ENCODE measurements at places on chromosomes 1 and 21.
A peak's percentile ranks its signal among the peaks of the same experiment; 100 is the strongest.

GRCh38 chr1:37513795-37514349 is 694 bp downstream of the MEAF6 start:
- peak; percentile 45 for DNase-seq

GRCh38 chr1:29708796-29709703 is 472.7 kb downstream of the PTPRU start:
- DNase-seq: no peak

DNA sequence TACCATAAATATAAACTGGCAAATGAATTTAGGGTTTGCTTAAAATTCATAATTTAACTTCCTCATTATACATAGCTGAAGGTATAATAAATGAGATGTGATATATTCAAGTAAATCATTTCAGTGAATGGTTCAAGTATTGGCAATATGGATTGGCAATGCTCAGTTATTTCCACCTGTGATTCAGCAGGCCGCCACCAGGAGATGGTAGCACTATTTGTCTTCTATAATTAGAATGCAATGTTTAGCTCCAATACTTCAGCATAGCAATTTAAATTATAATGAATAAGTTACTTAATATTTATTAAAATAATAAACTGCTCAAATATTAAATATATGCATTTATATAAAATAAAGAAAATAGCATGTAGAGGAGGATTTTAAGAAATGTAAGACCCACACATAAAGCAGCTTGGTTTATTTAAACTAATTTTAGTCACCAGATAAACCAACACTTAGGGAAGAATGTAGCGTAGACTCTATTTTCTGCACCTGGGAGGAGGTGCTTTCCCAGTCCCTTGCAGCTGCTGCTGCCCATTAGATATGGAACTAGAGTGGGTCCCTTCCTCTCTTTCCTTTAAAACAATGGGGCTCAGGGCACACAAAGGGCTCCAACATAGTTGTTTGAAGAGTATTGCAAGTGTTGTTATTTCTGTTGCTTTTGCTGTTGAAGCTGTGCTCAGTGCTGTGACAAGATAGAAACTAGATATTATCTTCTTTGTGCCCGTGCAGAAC is 62.1 kb downstream of the PLPPR4 start:
- no peak for DNase-seq

DNA sequence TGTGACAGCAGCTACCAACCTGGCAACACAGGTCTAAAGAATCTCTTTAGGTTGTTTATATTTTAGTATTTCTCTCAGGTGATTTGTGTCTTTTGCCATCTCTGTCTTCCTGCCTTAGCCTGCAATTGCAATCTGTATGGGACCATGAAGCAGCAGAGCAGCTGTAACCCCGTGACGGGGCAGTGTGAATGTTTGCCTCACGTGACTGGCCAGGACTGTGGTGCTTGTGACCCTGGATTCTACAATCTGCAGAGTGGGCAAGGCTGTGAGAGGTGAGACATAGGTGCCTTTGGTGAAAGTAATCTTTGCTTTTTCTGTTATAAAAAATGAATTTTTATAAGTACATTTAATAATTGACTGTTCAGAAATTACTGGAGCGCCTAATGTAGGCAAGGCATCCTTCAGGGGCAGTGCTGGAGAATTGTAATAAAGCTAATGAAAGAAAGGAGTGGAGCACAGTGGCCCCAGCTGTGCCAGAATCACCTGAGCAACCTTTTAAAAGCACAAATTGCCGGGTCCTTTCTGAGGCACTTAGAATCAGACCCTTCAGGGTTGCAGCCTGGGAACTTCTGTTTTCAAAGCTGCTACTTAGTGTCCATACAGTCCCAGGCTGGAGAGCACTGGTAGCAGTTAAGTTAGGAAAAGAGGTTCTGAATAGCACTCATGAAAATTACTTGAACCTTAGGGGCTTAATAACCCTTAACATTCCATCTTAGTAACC is 60.6 kb upstream of the LAMC2 start:
- DNase-seq: no peak

GRCh38 chr1:196544617-196545016 is 63.6 kb downstream of the KCNT2 start:
- DNase-seq: no peak

- DNase-seq: no peak
Measured at GRCh38 chr1:44644806-44645205, 29.5 kb downstream of the TMEM53 start.

DNA sequence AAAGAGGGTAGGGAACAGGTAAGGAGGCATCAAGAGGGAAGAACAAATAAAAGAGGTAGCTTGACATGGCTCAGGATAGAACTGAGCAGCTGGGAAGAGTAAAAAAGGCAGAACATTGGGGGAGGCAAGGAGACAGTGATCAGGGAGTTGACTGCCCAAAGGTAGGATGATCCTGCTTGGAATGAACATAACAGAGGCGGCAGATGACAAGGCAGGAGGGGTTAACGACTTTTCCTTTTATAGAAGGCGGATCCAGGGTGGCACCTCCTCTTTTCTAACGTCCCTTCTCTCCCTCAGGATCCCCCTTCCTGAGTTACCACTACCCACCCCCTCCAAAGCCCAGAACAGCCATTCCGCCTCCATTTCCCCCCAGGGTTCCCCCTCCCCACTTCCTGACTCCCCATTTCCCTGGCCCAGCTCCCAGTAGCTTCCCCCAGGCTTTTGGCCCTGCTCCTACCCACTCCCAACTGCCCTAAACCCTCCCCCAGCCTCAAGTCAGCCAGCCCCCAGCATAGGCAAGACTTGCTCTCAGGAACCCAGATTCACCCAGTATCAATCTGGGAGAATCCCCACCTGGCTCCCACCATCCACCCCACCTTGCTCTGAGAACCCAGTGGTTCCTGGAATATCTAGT is 769 bp upstream of the ADAMTS4 start:
- DNase-seq: no peak

DNA sequence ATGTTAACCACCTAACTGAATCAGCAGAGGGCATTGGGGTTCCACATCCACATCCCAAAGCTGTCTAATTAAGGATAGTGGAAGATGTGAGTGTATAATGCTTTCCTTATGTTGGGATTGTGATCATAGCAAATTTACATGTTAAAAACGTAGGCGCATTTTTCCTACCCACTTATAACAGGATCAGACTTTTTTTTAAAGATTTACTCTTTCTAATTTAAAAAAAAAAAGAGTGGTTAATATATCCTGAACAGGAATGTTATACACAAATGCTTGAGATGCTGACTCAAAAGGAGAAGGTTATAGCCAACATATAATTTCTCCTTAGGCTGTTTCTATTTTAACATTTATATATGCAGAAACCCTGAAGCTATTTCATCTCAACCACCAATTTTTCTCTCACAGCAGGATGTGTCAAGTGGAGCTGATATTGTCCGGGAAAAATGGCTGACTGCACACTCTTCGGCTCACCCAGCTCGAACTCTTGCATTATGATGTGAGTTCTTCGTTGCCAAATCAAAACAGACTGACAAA is 40.3 kb downstream of the RGS5 start:
- DNase-seq: no peak

- DNase-seq: peak; percentile 93
Measured at GRCh38 chr1:145859491-145860023, 676 bp upstream of the PIAS3 start.

GRCh38 chr1:4494558-4494957 is 159.9 kb upstream of the AJAP1 start:
- no peak for DNase-seq

- no peak for DNase-seq
Measured at GRCh38 chr1:209884665-209885117, 53.3 kb upstream of the SYT14 start.

DNA sequence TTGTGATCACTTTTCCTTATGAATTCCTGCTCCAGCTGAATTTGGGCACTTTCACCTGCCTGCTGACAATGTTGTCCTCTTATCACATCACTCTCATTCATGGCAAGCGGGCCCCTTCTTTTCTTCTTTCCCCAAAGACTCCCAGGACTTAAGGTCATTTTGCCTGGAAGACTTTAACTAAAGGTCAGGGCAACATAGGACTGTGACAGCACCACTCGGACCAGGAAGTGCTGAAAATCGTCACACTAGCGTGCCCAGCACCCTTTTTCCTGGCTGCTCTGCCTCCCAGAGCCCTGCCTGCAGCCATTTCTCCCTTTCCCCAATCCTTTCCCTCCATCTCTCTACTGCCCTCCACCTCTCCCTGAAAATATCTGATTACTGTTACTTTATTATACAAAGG is 35.4 kb downstream of the CD34 start:
- DNase-seq: no peak

- DNase-seq: no peak
Measured at GRCh38 chr1:246333855-246334254, 173.2 kb downstream of the SMYD3 start.

GRCh38 chr1:153544453-153545066 is 1.0 kb downstream of the S100A4 start:
- no peak for DNase-seq

- no peak for DNase-seq
Measured at GRCh38 chr1:8415526-8416278, 97.8 kb downstream of the SLC45A1 start.

- no peak for DNase-seq
Measured at GRCh38 chr21:41636636-41637630, 129.0 kb upstream of the TMPRSS2 start.

DNA sequence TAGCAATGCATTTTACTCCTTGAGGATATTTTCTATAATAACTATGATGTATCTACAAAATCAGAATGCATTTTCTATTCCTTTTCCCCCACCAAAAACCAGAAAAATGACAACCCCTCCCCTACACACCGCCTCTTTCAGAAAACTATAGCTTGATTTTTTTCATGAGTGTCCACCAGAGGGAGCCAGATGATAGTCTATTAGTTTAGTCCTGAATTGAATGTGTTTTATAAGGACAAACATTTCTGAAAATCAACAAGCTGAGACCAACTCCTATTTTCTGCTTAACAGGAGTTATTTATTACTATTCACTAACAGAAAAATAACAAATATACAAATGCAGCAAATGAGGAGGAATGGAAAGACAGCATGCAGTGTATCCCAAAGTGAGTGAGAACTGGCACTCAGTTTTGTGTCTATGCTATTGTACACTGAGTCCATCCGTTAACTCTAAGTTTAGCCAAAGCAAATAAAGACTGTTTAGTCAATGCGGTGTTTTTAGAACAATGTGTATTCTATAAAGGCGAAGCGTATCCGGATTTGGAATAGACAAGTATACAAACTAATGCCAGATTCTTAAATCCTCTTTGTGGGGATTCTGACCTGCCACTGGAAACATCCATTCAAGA is 182.6 kb downstream of the VAV3 start:
- DNase-seq: no peak

GRCh38 chr1:94617134-94617805 is 75.7 kb upstream of the F3 start:
- no peak for DNase-seq

DNA sequence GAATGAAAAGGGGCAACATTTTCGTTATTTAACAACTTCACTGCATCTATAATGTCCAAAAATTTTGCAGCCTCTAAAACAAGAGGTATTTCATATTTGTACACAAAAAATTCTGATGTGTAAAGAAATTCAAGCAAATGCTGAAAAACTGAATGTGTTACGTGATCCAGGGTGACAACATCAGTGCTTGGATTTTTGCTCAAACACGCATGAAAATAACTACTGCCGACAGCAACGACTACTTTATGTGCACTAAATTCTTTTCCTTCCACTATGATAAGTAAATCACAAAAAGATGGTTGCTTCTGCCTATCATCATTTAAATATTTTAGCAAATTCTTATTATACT is 53.4 kb upstream of the ASPM start:
- no peak for DNase-seq

GRCh38 chr1:109751531-109752260 is 10.9 kb upstream of the GSTM3 start:
- DNase-seq: peak; percentile 12

GRCh38 chr1:229171934-229172333 is 99.0 kb upstream of the RAB4A start:
- DNase-seq: no peak

DNA sequence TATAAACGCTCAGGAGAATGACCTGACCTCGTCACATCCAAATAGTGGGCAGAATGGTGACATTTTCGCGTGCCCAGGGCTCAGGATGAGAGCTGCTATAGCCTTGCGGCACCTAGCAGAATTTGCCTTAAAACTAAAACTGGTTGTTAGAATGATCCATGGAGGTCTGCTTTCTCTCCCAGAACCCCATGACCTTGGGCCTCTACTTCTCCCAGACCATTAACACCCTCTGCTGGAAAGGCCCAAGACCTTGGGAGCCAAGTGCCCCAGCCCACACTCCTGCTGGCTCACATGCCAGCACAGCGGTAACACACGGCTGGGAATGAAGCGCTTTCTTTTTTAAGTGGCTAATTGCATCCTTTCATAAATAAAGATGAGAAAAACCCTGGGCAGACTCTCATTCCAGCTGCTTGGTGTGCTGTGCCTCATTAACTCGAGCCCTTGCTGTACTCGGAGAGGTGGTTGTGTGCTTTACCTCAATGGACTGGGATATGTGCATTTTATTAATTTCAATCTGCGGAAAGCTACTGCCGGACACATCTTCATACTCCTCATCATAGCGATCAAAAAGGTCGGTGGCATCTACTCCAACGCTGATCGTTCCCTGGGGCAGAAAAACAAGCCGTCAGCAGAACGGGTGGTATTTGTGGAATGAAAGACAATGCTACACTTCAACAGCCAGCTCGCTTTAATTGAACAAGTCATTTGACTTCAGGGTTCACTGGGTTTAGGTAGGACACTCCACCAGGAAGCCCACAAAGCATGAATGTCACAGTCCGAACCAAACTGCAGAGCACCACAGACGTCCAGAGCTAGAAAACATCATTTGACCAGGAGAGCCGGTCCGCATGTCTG is 29.0 kb downstream of the THAP3 start:
- no peak for DNase-seq

GRCh38 chr1:247054992-247055415 is 23.6 kb downstream of the ZNF670 start:
- DNase-seq: no peak
